ENCODE measurements at places on chromosomes 6 and 20.

DNA sequence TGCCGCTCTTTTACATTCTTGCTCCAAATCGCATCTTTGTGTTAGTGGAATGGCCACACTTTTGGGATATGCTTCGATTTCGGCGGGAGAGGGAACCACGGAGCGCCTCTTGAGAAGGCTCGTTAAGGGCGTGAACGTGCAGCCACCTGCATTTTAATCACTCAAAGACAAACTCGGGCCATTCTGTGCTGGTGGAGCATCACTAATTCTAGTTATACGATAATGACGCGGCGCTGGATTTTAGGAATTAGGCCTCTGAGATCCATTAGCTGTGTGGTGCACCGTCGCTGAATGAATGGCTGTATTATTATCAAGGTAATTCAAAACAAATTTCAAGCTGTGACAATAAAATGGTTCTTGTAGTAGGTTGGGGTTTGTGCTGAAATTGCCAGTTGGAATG, 305.6 kb downstream of the CDH4 start:
- no peak for DNase-seq

DNA sequence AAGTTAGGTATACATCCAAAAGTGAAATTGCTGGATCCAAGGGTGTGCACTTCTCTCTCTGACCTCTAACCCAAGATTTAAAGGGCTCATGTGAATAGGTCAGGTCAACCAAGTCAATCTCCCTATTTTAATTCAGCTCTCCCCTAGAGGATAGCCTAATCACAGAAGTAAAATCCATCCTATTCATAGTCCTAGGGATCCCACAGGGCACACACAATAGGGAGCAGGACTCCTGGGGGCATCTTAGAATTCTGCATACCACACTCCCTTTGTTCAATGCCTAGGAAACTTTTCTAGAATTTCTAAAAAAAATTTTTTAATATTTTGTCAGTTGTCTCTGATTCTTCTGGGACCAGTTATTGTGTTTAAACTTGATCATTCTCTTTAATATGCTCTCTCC, 35.1 kb downstream of the CST9L start:
- no peak for DNase-seq

DNA sequence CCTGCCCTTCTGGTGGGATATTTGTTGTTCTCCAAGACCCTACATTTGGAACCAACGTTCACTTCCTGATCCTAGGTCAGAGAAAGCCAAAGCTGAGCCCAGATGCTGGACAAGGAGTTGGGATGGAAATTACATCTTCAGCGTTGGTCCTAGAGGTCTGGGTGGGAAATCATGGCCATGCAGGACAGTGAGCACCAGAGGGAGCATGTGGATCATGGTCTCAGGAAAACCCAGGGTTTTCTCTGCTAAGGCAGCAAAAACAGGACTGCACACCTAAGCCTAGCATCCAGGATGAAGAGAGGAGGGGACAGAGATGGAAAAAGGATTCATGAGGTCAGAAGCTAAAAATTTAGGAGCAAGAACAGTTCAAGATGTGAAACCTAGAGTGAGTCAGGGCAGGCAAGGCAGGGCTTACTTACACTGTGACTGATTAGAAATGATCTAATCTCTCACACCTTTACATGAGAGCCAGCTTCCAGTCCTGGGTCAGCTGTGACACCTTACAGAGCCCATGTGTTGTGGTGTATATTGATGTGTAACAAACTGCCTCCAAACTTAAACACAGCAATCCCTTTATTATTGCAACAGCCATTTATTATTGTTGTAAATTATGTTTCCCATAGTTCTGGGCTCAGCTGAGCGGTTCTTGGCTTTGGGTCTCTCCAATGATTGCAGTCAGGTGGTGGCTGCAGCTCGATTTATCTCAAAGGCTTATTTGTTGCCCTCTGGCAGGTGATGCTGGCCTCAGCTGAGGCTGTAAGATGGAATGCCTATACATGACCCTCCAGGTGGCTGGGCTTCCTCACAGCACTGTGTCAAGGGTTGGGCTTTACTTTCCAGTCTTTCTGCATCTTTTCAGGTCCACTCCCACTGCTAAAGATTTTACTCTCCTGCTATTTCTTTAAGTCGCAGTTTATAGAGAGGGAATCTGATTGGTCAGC, 6.5 kb downstream of the C20orf202 start:
- no peak for DNase-seq

- DNase-seq: no peak
Measured at GRCh38 chr6:106882601-106883518, 91.7 kb downstream of the CD24 start.

GRCh38 chr6:147675281-147675680, 166.8 kb downstream of the SAMD5 start:
- DNase-seq: no peak

Data from hematopoietic multipotent progenitor cell treated with erythropoietin and hydrocortisone succinate and interleukin-3 and kit ligand, for 17 days (in vitro differentiated cells).